Activated naive CD4-positive, alpha-beta T cell treated with anti-CD3 and anti-CD28 coated beads, Interleukin-2, amount 10 ng/mL, durations not matched to agents 5 hours and 36 hours (primary cell): ENCODE measurements at places on chromosomes 7 and 10. TPM values are rescaled to one million over a fixed set of nuclear protein-coding genes. Genes with fewer than 3 reads are reported as not detected.

The PLEKHS1 gene
- total RNA-seq, result not detected

The ARHGEF5 gene
- total RNA-seq, result 10.5 TPM

The HOXA7 gene
- not detected for total RNA-seq

The SFTPA1 gene
- total RNA-seq, result not detected

The NXPH1 gene
- total RNA-seq, result not detected

The ARMC3 gene
- total RNA-seq, result not detected

The INSYN2A gene
- not detected for total RNA-seq

The ADARB2 gene
- 4.4 TPM for total RNA-seq

The SAP25 gene
- total RNA-seq, result 37.0 TPM

The CNNM2 gene
- total RNA-seq, result 7.5 TPM

The PDSS1 gene
- total RNA-seq, result 8.9 TPM

The DGKB gene
- total RNA-seq, result not detected

The STOX1 gene
- total RNA-seq, result 0.86 TPM

The PROSER2 gene
- total RNA-seq, result 0.33 TPM

The ADAM12 gene
- not detected for total RNA-seq

The SEC61A2 gene
- 10.0 TPM for total RNA-seq

The TFR2 gene
- 10.0 TPM for total RNA-seq

The CALCR gene
- not detected for total RNA-seq

The C7orf57 gene
- total RNA-seq, result not detected

The NUP205 gene
- total RNA-seq, result 72.3 TPM

The ZNF467 gene
- 1.2 TPM for total RNA-seq

The TEX47 gene
- total RNA-seq, result not detected

The RPEL1 gene
- total RNA-seq, result not detected

The KIAA1217 gene
- 0.05 TPM for total RNA-seq

The RBM48 gene
- total RNA-seq, result 16.3 TPM

The PRKCQ gene
- total RNA-seq, result 66.1 TPM

The KAZALD1 gene
- 0.96 TPM for total RNA-seq

The NEBL gene
- total RNA-seq, result not detected

The ZMIZ1 gene
- total RNA-seq, result 31.9 TPM
